ENCODE measurements at places on chromosomes 4 and X.

- no peak for DNase-seq
Measured at GRCh38 chrX:8629871-8630270, 102.1 kb downstream of the ANOS1 start.

- no peak for DNase-seq
Measured at GRCh38 chrX:46279925-46280313, 265.3 kb downstream of the ZNF674 start.

DNA sequence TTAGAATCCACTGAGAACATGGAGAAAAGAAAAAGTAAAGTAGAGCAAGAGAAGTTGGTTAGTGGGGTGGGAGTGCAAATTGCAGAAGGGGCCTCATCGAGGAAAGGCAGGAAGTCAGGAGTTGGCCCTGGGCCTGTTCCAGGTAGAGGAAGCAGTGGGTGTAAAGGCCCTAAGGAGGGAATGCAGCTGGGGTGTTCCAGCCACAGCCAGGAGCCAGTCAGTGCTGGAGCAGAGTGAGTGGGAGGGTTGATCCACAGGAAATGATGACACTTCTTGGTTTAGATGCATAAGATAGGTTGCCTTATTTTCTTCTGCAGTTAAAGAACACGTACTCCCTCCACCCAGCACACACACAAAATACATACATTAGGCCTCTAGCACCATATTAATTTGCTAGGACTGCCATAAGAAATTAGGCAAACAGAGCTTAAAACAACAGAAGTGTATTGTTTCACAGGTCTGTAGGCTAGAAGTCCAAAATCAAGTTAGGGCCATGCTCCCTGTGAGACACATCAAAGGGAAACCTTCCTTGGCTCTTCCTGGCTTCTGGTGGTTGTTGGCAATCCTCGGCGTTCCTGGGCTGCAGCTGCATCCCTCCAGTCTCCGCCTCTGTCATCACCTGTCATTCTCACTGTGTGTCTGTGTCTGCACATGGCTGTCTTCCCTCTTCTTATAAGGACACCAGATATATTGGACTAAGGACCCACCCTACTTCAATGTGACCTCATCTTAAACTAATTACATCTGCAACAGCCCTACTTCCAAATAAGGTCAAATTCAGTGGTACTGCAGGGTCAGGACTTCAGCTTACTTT, 205.9 kb downstream of the AASDH start:
- DNase-seq: no peak

DNA sequence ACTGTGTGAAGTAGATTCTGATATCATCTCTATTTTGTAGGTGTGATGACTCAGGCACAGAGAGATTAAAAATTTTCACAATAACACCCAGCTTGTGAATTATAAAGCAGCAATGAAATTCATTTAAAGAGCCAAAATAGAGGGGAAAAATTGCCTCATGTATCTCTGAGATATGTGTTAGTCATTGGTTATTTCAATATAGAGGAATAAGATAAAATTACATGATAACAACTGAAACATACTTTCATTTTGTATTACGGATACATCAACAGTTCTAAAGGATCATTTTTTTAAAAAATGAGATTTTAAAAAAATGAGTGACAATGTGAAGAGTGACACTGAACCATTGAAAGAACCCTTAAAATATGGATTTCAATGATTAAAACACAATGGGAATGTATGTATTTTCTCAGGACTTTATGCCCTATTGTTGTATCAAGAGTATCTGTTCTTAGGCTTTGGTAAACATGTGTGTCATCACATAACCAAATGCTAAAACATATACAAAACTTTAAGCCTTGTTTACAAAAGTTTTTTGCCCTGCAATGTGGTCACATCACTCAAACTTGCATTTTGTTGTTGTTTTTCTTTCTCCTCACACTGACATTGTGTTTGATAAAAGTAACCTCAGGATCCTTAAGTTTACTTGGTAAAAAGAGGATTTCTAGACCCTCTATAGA, 221.3 kb downstream of the ANTXR2 start:
- no peak for DNase-seq

DNA sequence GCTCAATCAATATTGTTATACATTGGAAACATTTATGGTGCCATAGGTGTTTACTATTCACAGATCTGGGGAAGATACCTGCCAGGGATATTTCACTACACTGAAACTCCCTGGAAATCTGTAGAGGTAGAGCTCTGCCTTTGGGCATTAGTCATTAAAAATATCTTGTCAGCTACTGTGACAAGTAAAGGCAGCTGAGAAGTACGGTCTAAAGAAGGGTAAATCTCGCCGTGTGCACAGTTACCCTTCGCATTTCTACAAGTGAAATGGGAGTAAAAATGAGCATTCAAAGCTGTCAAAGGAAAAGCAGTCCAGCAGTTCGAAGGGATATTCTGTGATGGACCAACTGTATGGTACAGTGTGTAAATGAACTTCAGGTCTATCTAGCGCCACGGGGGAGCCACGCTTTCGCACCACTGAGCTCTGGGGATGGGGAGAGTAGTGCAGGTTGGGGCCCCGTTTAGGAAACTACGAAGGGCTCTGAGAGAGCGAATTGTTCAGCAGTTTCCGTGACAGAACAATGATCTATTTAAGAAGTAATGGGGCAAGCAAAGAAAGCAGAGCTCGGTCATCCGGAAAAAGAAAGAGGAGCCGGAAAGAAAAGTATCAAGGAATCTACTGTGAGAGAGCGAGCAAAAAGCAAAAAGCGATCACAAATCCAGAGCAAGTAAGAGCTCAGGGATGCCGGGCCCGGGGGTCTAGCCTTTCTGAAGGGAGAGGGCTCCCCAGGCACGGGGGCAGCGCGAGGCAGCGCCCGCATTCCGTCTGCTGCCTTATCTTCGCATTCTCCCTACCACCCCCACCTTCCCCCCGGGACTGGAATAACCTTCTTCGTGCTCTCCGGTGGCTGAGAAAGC, 646 bp downstream of the TIGD4 start:
- peak; percentile 25 for DNase-seq

- no peak for DNase-seq
Measured at GRCh38 chr4:139635966-139636365, 29.7 kb upstream of the MGST2 start.

GRCh38 chr4:39636531-39637184, 2.0 kb downstream of the SMIM14 start:
- DNase-seq: no peak

- no peak for DNase-seq
Measured at GRCh38 chr4:39541987-39542610, 14.9 kb upstream of the UGDH start.

GRCh38 chrX:19225909-19226308, 103.6 kb upstream of the ADGRG2 start:
- DNase-seq: no peak

DNA sequence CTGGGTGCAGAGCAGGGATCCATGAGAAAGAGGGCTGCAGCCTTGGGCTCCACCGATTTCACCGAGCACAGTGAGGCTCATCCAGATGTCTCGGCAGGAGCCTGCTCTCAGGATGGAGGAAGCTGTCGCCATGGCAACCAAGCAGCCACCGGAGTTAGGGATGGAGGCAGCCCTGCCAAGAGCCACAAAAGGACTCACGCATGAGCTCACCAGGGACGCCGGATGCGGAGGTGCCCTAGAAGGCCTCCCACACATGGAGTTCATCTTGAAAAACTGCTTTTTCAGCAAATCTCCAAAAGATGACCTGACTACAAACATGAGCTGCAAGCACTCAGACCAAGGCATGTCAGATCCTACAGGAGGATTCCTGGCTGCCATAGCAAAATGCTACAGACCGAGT, 90.7 kb downstream of the WFS1 start:
- no peak for DNase-seq

- no peak for DNase-seq
Measured at GRCh38 chr4:145690610-145691009, 10.7 kb downstream of the C4orf51 start.

DNA sequence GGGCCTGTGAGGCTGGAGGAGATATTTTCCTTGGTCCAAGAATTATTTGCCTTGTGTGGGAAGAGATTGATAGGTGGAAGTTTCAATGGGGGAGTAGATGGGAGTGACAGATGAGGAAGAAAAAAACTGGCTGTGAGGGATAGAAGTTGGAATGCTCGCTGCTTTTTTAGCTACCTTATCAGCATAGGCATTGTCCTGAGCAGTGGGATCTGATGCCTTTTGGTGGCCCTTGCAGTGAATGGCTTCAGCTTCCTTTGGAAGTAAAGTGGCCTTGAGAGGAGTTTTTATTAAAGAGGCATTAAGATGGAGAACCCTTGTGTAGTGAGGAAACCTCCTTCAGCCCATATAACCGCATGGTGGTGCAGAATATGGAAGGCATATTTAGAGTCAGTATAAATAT, 16.0 kb downstream of the KLKB1 start:
- DNase-seq: no peak

GRCh38 chr4:83701041-83701440, 165.1 kb downstream of the GPAT3 start:
- DNase-seq: no peak

GRCh38 chrX:20066968-20067708, 49.6 kb downstream of the MAP7D2 start:
- peak; percentile 30 for DNase-seq

- no peak for DNase-seq
Measured at GRCh38 chr4:82591592-82591991, 29.8 kb upstream of the TMEM150C start.

DNA sequence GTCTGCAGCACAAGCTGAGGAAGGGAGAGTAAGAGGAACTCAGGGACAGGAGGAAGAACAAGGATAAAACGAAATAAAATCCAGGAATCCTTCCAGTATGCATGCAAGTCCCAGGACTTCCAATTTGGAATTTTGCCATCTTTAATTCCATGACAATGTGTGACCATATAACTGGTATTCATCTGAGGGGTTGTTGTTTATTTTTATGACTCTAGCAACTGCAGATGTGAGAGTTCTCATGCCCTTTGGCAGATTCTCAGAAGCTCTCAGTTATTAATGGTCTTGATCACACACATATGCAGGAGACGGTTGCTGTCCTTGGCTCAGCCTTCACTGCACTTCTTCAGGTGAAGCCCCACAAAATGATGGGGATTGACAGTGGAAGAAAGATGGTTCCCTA, 148.2 kb downstream of the SMIM20 start:
- no peak for DNase-seq

GRCh38 chr4:125642645-125643044, 327.9 kb downstream of the FAT4 start:
- DNase-seq: no peak

DNA sequence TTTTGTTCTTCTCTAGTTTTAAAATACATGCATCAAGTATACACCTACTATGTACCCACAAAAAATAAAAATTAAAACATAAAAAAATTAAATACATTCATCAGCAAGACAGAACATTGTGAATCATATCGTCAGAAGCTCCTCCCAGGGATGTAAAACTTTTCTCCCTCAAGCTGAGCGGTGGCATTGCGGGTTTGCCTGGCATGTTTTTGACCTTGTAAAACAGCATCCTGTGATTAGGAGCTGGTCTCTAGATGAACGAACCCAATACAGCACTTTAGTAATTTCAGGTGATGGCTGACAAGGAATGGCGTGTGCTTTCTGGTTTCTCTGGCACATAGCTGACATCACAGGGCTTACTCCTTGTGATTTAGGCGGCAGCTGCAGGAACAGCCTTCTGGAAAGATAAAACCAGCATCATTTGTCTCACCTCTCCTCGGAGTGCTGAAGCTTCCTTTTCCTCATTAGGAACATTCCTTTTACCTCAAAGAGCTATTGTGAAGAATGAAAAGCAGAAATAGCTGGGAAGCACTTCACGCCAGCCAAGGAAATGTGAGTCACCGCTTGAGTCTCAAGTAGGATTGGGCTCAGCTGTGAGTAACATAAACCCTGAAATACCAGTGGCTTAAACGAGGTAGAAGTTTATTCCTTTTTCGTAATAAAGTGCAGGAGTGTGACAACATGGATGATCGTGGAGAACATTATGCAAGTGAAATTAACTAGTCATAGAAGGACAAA, 44.3 kb downstream of the NYX start:
- no peak for DNase-seq

DNA sequence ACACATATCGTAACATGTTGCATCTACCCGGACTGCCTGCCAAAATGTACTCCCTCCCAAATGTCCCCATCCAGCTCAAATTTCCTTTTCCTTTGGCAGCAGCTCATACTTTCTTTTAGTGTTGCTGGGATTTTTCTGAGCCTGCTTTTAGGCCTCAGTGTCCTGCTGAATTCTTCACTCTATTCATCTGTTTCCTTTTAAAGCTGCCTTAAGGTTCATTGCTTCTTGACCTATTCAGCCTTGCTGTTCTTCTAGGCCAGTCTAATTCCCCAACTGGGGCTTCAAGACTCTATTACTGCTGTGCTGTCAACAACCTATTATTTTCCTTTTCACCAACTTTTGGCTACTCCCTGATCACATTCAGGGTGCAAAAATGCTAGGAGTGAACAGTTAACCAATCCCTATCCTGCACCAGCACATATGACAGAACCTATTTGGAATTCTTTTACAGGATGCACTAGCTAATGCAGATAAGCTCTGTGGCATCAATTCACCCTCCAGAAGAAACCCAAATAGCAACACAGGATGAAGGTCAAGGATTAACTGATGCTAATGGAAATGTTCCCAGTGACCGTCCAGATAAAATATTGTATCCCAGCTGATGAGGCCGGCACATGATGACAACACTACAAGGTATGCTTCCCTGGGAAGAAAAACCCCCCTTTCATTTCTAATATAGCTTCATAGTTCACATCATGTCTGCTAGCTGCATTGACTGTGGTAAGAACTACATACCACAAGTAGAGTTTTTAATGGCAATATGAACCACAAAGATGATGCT, 114.7 kb upstream of the TTC29 start:
- no peak for DNase-seq

GRCh38 chr4:154414796-154415195, 76.8 kb downstream of the DCHS2 start:
- DNase-seq: no peak

- DNase-seq: peak; percentile 56
Measured at GRCh38 chr4:86302251-86302650, 57.6 kb downstream of the MAPK10 start.

DNA sequence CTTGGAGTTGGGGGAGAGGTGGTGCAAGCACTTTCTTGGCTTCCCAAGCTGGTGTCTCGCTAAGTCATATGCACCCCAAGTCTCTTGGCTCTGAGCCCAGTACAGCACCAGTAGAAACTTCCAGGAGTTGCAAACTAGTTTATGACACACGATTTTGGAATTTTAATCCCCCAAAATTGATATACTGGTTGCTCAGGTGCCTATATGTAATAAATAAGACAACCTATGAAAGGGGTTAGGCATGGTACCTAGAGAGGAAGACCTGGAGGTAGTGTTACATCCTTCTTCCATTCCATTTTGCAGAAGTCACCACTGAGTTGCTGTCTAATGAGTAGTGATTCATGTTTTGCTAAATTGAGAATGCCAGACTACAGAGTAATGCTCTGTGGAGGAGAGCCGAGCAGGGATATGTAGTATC, 4.3 kb upstream of the SLC4A4 start:
- DNase-seq: no peak

GRCh38 chr4:6236816-6237390, 32.7 kb upstream of the WFS1 start:
- DNase-seq: no peak

GRCh38 chrX:3252744-3253143, 93.7 kb downstream of the MXRA5 start:
- no peak for DNase-seq

All from germinal center (tissue), 1 donor.